ENCODE measurements at places on chromosomes 11 and 22.

DNA sequence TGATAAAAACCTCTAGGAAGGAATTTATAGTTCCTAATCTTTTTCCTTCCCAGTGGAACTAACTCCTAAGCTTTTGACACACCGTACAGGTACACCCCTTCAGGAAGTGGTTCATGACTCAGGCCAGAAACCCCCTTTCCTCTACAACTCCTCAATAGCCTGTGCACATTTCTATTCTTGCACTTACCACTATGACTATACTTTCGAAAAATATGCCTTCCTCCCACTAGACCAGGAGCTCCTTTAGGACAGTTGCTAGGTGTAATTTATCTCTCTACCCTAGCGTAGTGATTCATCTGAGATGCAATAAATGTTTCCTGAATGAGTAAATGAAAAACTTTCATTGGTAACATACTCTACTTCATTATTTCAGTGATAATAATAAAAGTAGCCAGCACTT is 14.5 kb downstream of the MAP6 start:
- no peak for DNase-seq

- DNase-seq, result no peak
Measured at GRCh38 chr11:39569789-39570188, 1889.7 kb downstream of the LRRC4C start.

- DNase-seq, result no peak
Measured at GRCh38 chr11:2661173-2662023, 38.4 kb downstream of the KCNQ1OT1 start.

DNA sequence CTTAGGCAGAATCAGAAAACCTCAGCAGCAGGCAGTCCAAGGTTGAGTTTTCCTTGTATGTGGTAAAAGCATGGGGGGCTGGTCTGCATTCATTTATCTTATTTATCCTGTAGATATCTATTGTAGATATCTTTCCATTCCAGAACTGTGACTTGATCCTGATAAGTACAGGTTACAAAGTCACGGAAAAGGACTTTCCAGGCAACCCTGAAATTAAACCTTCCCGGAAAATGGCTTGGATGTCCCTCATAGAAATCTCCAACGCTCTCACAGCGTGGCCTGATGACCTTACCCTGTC is 48.8 kb upstream of the MYO18B start:
- DNase-seq, result no peak

GRCh38 chr11:102921587-102922220 is 33.8 kb downstream of the MMP13 start:
- no peak for DNase-seq

- peak; percentile 41 for DNase-seq
Measured at GRCh38 chr22:43088984-43089717, at the start of gene TTLL1. Gene TTLL1, minus strand, starts transcription at chr22:43089391. Its CDS starts 13,805 bp downstream, at chr22:43075586.

DNA sequence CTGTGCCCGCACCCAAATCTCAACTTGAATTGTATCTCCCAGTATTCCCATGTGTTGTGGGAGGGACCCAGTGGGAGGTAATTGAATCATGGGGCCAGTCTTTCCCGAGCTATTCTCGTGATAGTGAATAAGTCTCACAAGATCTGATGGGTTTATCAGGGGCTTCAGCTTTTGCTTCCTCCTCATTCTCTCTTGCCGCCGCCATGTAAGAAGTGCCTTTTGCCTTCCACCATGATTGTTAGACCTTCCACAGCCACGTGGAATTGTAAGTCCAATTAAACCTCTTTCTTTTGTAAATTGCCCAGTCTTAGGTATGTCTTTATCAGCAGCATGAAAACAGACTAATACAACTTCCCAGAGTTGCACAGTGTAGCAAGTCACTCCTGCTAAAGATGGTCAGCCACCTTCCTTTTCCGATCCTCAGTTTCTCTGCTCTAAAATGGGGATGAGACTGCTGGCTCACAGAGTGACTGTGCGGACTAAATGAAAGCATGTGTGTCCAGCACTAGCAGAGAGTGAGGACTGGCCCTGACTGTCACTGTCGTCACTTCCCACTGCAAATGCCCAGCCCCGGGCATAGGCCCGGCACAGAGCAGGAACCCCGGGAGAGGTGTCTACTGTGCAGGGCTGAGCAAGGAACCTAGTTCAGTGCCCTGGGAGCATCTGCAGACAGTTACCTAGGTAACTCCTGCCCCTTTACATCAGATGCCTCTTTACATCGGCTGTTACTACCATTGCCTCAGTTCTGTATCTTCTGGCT is 9.5 kb downstream of the TSKU start:
- DNase-seq, result no peak

GRCh38 chr22:41833369-41834004 is 582 bp downstream of the SREBF2 start:
- DNase-seq, result no peak

GRCh38 chr11:109073032-109073822 is 348.8 kb upstream of the C11orf87 start:
- DNase-seq, result no peak

GRCh38 chr22:24512043-24512442 is 16.9 kb downstream of the UPB1 start:
- no peak for DNase-seq

- no peak for DNase-seq
Measured at GRCh38 chr11:128188346-128189004, 398.9 kb downstream of the ETS1 start.

DNA sequence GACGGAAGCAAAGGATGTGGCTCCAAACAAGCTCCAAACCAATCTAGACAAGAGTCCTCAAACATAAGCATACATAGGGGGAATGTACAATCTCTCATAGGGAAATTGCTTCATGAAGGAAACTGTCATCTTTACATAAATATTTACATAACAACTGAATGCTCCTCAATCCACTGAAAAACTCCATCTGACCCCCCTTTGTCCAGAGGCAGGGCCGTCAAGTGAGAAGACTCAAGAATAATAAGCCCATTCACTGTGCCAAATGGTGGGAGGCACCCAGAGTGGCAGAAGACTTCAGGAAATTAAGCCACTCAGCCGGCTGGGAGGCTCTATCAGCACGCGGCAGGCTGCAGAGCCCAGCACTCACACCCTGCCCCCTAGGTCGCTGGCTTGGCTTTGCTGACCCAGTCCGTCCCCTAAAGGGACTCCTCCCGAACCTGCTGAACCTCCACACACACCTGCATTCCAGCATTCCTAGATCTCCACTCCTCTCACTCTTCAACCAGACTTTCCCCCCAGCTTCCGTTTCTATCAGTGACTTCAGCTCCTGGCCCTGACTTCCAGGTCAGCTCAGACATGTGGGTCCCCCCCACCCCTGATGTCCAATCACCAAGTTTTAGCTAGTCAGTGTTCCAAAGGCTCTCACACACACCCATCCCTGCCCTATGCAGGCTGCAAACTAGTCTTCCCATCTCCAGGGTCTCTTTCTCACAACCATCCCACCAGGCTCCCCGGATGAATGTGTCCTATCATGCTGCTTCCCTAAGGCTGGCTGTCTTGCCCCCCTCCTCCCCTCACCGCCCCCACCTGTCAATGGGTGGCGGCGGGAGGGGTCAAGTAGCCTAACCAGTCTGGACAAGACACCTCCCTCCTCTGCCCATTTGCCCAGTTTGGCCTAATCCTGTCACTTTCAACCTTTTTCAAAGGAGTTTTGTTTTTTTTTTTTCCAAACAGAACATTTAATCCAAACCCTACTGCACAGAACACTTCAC is 11.3 kb downstream of the VPS37C start:
- DNase-seq, result no peak

- peak; percentile 64 for DNase-seq
Measured at GRCh38 chr11:64334764-64335735, 5.0 kb upstream of the CCDC88B start.
